ENCODE measurements at places on chromosomes 16 and 17. TPM values are rescaled to one million over a fixed set of nuclear protein-coding genes. Genes with fewer than 3 reads are reported as not detected.
A peak's percentile ranks its signal among the peaks of the same experiment; 100 is the strongest.

The HELZ gene
- polyA plus RNA-seq: 25.7 TPM

The KRT39 gene
- polyA plus RNA-seq: not detected

The TP53TG3C gene
- not detected for polyA plus RNA-seq

The NPIPB6 gene
- polyA plus RNA-seq: 1.8 TPM

The OTOP3 gene
- 13.8 TPM for polyA plus RNA-seq

The COPZ2 gene
- polyA plus RNA-seq: 13.2 TPM

DNA sequence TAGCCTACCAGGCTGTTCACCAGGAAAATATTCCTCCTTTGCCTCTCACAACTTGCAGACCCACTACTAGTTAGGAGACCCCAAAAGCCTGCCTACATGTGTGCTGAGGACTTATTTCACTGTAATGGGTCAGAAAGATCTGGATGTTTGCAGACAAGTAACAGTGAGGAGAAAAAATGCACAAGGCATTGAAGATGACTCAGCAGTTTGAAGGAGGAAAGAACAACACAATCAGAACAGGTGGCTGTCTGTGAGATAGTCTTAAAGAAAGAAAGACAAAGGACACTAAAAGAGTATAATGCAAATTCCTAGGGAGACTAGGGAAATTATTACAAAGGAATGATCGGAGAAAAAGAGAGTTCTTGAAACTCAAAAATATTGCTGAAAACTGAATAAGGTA, 69.0 kb downstream of the ANKFN1 start:
- DNase-seq: no peak

GRCh38 chr16:84513123-84513522, 8.7 kb upstream of the MEAK7 start:
- DNase-seq: no peak

- DNase-seq: peak; percentile 69
Measured at GRCh38 chr17:3528880-3529511, 28.6 kb downstream of the TRPV3 start.

DNA sequence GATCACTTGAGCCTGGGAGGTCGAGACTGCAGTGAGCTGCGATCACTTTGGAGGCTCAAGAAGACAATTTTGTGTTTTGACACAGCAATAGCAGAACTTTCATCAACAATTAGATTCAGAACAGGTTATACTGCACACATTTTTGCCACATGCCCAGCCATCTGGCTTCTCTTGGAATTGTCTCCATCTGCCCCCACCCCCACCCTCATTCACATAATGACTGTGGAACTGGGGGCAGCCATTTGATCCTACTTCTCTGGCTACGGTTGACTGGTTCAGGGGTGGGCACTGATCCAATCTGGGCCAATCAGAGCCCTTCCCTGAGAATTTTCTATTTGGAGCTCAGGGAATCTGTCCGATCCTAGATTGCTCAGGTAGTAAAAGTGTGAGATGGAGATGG, 14.0 kb downstream of the TMEM92 start:
- DNase-seq: no peak

DNA sequence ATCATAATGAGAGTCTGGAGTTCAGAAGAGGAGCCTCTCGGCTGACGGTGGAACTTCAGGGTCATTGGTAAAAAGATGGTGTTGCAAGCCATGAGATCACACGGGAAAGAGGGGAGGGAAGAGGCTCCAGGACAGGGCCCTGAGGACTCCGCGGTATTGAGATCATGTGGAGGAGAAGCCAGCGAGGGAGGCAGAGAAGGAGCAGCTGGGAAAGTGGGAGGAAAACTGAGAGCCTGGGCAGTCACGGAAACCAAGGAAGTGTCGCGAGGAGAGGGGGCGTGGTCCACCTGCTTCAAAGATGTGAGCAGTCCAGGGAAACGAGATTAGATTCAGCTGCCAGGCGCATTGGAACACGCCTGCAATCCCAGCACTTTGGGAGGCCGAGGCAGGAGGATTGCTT, 27.7 kb upstream of the SBK1 start:
- peak; percentile 44 for DNase-seq

DNA sequence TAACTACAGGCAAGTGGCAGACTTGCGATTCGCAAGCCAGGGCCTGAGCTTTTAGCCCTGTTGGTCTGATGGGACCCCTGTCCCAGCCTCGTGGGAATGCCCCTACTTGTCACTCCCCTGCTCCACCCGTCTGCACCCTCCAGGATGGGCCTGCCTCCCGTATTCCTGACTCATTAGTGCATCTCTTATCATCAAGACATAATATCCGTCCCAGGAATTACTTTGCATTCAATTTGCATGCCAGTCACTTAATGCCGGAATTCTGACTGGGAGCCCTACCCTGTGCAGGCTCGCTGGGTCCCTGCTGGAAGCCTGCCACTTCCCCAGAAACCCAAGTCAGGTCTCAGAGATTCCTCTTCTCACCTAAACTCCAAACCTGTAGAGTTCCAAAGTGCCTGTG, 3.3 kb downstream of the PRSS53 start:
- DNase-seq: no peak

GRCh38 chr17:31509805-31510177, 118.3 kb downstream of the RAB11FIP4 start:
- DNase-seq: no peak

GRCh38 chr16:57593021-57593420, 35.4 kb upstream of the ADGRG1 start:
- DNase-seq: no peak

DNA sequence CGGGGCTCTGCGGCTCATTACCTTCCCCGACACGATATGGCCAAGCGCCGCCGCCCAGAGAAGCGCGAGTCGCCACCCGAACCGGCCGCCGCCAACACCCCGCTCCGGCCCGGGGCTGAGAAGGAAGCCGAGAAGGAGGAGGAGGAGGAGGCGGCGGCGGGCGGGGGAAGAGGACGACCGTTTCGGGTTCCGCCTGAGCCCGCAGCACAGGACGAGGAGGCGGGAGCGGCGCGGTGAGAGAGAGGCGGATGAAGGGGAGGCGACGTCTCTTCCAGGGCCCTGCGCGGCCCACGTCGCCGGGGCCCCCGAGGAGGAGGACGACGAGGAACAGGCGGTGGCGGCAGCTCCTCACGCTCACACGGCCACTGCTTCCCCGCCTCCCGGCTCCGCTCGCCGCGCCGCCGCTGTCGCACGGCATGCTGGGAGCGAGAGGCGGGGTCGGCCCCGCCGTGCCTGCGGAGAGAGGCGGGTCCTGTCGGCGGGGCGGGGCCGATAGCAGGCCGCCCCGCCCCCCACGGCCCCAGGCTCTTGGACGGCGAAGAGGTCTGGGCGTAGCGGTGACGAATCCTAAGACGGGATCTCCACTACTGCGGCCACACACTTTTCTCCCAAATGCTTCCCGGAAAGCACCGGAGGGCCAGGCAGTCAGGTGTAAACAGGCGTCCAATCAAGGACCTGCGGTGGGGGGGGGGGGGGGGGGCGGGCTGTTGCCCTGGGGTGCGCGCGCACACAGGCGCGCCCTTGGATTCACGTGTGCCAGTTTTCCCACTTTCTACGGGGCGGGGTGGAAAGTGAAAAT, 97.3 kb upstream of the METTL9 start:
- peak; percentile 92 for DNase-seq

DNA sequence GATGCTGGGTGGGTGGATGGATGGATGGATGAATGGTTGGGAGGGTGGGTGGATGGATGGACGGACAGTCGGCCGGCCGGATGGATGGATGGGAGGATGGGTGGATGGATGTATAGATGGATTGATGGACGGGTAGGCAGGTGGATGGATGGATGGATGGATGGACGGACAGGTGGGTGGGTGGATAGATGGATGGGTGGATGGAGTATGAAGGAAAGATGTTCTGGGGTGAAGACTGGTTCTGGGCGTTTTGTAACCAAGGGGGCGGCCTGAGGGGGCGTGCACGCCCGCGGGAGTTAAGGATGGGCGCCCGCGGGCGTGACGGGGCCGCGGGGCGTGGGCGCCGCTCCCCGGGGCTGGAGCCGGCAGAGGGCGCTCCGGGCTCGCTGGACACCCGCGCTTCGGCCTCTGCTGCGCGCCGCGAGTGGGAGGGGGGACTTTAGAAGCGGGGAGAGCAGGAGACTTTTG, at the start of gene NECAB2:
TSS of gene NECAB2 (plus strand) at position 407 of the 468 bp plus-strand sequence. CDS start 405 bp downstream, outside the sequence.
- DNase-seq: no peak

GRCh38 chr16:62450291-62450690, 414.1 kb upstream of the CDH8 start:
- no peak for DNase-seq

GRCh38 chr16:89407282-89407924, 83.0 kb downstream of the ANKRD11 start:
- no peak for DNase-seq

- DNase-seq: no peak
Measured at GRCh38 chr17:64157669-64158180, 27.8 kb upstream of the ERN1 start.

- peak; percentile 45 for DNase-seq
Measured at GRCh38 chr16:82603784-82604411, 22.9 kb upstream of the CDH13 start.

- peak; percentile 50 for DNase-seq
Measured at GRCh38 chr16:70573451-70574121, 50.0 kb downstream of the SF3B3 start.

- no peak for DNase-seq
Measured at GRCh38 chr16:88687254-88687576, 908 bp upstream of the SNAI3 start.

DNA sequence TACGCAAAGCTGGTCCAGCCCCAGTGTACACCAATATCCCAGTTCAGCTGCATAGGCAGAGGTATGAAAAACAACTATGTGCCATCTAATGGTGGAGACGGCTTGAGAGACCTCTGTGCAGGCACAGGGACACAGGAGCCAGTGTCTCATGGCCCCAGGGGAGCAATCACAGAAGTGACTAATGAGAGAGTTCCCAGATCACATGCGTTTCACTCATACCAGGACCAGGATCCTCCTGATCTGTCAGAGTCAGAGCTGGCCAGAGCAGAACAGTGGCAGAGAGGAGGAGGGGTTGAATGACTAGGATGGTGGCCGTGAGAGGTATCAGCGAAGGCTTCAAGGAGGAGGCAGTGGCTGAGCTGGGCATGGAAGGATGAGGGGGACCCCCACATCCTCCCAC, 41.1 kb downstream of the TMEM132E start:
- DNase-seq: no peak

All from large intestine (tissue), 12 donors.